ENCODE measurements at places on chromosomes 6 and 20. TPM values are rescaled to one million over a fixed set of nuclear protein-coding genes. Genes with fewer than 3 reads are reported as not detected.

DNA sequence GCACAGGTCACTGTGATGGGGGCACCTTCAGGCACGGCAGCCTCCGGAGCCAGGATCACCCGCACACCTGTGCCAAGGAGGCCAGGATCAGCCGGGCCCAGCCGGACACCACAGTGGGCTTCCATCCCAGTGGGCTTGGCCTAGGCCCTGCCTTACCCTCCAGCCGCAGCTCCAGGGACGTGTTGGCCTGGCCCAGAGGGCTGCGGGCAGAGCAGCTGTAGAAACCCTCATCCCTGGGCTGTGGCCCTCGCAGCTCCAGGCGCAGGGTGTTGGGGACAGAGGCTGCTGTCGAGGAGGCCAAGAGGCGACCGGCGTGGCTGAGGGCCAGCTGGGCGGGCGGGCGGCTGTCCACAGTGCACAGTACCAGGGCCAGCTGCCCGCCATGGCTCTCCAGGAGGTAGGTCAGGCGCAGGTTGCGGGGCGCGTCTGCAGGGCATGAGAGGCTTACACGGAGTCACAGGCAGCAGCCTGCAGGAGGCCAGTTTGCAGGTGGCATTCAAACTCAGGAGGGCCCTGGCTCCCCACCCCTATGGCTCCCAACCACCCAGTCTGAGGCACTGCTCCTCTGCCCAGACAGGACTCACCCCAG, 11.0 kb upstream of the ADAM33 start:
- no peak overlapping the region for H3K4me3 ChIP-seq
- H3K27ac ChIP-seq: no peak overlapping the region
- H3K27me3 ChIP-seq: peaks cover 2% of the 10 kb centered on the region
- no peaks in the 10 kb centered on the region for H3K36me3 ChIP-seq
- no peaks in the 10 kb centered on the region for H3K4me1 ChIP-seq
- DNase-seq: no peak

- peaks cover 15% of the 10 kb centered on the region for H3K27me3 ChIP-seq
- no peak overlapping the region for H3K4me3 ChIP-seq
- H3K4me1 ChIP-seq: peaks cover 49% of the 10 kb centered on the region
- no peaks in the 10 kb centered on the region for H3K36me3 ChIP-seq
These were observed 3.9 kb upstream of the NECAB3 start for GRCh38 chr20:33677991-33678702.

GRCh38 chr6:169746556-169746955, 4.8 kb downstream of the DYNLT2 start:
- H3K27me3 ChIP-seq: peaks cover 2% of the 10 kb centered on the region
- no peak overlapping the region for H3K27ac ChIP-seq
- peaks cover 5% of the 10 kb centered on the region for H3K36me3 ChIP-seq
- no peak for DNase-seq

- no peak overlapping the region for H3K4me3 ChIP-seq
- peaks cover 6% of the 10 kb centered on the region for H3K27me3 ChIP-seq
- DNase-seq: no peak
These were observed 73.4 kb upstream of the RNF24 start for GRCh38 chr20:4088766-4089165.

DNA sequence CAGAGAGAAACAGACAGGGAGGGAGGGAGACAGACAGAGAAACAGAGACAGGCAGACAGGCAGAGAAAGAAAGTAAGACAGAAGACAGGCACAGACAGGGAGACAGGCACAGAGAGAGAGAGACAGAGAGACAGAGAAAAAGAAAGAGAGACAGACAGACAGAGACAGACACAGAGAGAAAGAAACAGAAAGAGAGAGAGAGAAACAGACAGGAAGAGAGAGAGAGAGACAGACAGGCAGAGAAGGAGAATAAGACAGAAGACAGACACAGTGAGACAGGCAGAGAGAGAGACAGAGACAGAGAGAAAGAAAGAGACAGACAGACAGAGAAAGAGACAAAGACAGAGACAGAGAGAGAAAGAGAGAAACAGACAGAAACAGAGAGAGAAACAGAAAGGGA, 754.8 kb upstream of the DEFB115 start:
- no peaks in the 10 kb centered on the region for H3K4me1 ChIP-seq
- no peak for DNase-seq
- no peak overlapping the region for H3K27ac ChIP-seq
- H3K36me3 ChIP-seq: no peaks in the 10 kb centered on the region
- H3K27me3 ChIP-seq: no peaks in the 10 kb centered on the region
- no peak overlapping the region for H3K4me3 ChIP-seq

GRCh38 chr6:151379933-151380847, 11.2 kb downstream of the ZBTB2 start:
- DNase-seq: no peak
- no peak overlapping the region for H3K27ac ChIP-seq
- no peaks in the 10 kb centered on the region for H3K36me3 ChIP-seq
- H3K4me1 ChIP-seq: peaks cover 7% of the 10 kb centered on the region
- no peak overlapping the region for H3K4me3 ChIP-seq

DNA sequence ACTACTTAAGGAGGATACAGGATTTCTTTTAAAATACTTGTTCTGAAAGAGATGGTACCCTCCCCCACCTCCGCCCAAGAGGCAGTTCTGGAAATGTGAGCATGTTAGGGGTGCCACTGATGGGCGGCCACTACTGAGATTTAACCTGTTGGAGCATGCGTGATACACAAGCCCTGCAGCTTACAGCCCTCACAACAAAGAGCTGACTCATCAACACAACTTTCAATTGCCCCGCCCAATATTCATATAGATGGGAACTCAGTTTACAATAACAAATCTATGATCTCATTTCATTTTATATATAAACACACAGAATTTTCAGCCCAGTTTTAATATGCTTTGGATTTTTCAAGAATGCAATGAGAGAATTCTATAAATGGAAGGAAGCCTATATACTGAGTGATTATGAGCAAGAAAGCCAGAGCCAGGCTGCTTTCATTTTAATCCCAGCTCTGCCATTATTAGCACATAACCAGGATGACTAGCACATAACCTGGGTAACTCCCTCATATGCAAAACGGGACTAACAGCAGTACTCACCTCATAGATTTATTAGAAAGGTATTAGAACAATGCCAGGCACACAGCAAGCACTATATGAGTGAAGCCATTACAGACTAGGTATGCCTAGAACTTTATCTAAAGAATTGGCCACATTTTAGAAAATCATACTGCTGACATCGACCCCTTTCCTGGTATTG, 45.6 kb upstream of the IPCEF1 start:
- H3K27me3 ChIP-seq: no peaks in the 10 kb centered on the region
- no peaks in the 10 kb centered on the region for H3K36me3 ChIP-seq
- H3K4me3 ChIP-seq: no peak overlapping the region
- no peak overlapping the region for H3K27ac ChIP-seq

DNA sequence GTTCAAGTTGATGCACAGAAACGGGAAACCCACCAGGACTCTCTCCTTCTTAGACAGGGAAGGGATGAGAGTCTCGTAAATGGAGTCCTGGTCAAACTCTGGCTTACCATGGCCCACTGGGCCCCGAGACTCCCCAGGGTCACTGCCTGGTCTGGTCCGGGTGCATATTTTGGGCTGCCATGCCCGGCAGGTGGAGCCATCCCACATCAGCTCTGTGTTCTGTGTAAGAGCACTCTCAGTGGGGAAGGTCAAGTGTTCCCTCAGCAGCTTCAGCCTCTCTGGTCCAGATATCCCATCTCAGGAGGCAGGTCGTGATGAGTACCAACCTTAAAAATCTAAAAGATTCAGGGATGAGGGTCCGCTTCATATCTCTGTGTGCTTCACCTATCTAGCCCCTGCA, 138.8 kb downstream of the EDN3 start:
- no peaks in the 10 kb centered on the region for H3K27me3 ChIP-seq
- no peak overlapping the region for H3K4me3 ChIP-seq
- DNase-seq: no peak
- peaks cover 8% of the 10 kb centered on the region for H3K4me1 ChIP-seq
- no peak overlapping the region for H3K27ac ChIP-seq
- H3K36me3 ChIP-seq: no peaks in the 10 kb centered on the region

DNA sequence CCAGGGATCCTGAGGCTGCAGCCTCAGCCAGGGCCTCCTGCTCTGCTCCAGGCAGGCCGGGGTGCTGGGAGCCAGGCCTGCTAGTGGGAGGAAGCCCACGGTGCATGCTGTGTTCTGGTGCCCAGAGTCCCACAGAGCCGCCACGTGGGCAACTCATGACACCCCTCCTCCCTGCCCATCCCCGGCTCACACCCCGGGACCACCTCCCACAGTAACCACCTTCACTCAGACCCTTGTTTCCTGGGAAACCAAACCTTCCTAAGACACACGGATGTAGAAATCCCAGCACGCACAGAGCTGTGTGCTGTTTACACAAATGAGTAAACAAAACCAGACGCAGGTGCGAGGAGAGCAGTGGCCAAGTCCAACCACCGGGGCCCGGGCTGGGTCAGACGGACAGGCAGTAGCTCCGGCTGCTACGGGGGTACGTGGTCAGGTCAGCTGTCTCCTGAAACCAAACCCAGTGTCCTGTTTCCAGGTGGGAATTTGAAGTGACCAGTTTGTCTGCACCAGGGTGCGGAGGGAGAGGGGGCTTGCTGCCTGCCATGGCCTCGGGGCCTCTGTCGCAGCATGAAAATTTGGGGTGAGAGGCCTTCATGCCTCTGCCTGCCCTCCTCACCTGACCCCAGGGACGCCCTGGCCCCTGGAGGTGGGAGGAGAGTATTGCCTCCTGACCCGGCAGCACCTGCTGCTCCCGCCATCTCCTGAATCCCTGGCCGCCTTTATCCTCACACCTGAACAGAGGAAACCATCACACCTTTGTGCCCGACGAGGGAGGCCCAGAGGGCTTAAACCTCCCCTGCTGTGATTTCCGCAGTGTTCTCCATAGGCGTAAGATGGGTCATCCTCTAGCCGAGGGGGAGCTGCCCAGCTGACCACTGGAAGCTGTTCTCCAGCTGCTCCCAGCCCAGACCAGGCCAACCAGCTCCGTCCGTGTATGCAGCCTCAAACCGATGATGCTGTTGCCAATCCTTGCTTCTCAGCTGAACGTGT, 52.0 kb upstream of the SMOC2 start:
- peaks cover 2% of the 10 kb centered on the region for H3K4me1 ChIP-seq
- H3K4me3 ChIP-seq: no peak overlapping the region
- DNase-seq: no peak
- H3K36me3 ChIP-seq: no peaks in the 10 kb centered on the region
- H3K27me3 ChIP-seq: peaks cover 8% of the 10 kb centered on the region

DNA sequence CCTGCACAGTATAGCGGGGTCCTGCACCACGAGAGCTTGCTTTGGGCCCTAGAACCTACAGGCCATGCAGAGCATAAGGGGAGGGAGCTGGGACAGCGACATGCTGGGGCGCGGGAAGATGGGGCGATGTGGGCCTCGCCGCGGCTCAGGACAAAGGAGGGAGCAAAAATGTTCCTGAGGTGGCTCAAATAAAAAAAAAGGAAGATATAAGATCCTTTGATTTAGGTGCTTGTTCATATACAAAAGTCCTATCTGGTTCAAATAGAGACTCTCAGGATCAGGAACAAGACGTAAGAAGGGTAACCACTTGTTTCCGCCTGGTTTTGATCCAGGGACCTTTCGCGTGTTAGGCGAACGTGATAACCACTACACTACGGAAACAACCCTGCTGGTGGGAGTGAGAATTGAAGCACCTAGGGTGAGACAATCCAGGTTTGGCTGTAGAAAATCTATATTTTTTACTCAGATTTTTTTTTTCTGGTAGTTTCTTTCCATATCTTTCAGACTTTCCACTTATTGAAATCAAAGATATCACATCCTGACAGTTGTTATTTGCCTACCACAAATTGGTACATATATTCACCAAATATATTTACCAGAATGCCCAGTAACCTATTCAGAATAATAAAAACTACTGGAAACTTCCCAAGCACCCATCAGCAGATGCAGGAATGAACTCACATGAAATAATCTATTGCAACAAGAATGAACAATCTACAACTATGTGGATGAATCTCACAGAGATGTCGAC, 177.9 kb upstream of the ZNF184 start:
- DNase-seq: peak; percentile 73
- H3K27ac ChIP-seq: peak overlapping the region; percentile 81
- peaks cover 11% of the 10 kb centered on the region for H3K27me3 ChIP-seq
- peak overlapping the region; percentile 87 for H3K4me3 ChIP-seq
- no peaks in the 10 kb centered on the region for H3K4me1 ChIP-seq
- no peaks in the 10 kb centered on the region for H3K36me3 ChIP-seq

GRCh38 chr6:6705061-6705425, 116.5 kb downstream of the LY86 start:
- no peak overlapping the region for H3K4me3 ChIP-seq
- no peak overlapping the region for H3K27ac ChIP-seq
- no peak for DNase-seq
- peaks cover 33% of the 10 kb centered on the region for H3K4me1 ChIP-seq

DNA sequence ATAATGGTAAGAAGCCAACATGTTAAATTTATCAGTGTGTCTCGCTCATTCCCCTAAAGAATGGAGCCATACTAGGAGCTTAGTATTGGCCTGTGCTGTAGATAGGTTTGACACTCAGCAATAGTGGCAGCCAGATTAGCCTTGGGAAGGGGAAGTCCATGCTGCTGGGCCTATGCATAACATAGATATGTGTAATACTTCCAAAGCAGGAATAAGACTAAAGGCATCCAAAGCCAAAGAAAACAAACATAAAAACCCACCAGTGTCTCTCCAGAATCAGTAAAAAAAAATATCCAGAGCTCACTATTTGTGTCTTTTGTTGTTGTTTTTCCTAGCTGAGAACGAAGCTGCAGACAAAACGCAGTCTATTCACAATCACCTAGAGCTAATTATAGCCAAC, 104.2 kb upstream of the STXBP5 start:
- H3K27ac ChIP-seq: no peak overlapping the region
- no peaks in the 10 kb centered on the region for H3K36me3 ChIP-seq
- no peaks in the 10 kb centered on the region for H3K4me1 ChIP-seq
- H3K4me3 ChIP-seq: no peak overlapping the region

- H3K27ac ChIP-seq: no peak overlapping the region
- no peaks in the 10 kb centered on the region for H3K36me3 ChIP-seq
- no peaks in the 10 kb centered on the region for H3K4me1 ChIP-seq
- H3K27me3 ChIP-seq: no peaks in the 10 kb centered on the region
These were observed 644.5 kb upstream of the HS3ST5 start for GRCh38 chr6:114987281-114987680.

- peaks cover 9% of the 10 kb centered on the region for H3K4me1 ChIP-seq
- no peak for DNase-seq
- no peak overlapping the region for H3K27ac ChIP-seq
These were observed 55.7 kb upstream of the HDGFL1 start for GRCh38 chr6:22513667-22514066.

The HSPA1L gene
- total RNA-seq: 2.5 TPM

The SLC4A11 gene
- 27.2 TPM for total RNA-seq

The SNX21 gene
- total RNA-seq: 10.2 TPM

The FNDC11 gene
- total RNA-seq: 9.3 TPM

The TFAP2C gene
- 35.3 TPM for total RNA-seq

The PSMB9 gene
- not detected for total RNA-seq

Measured in glutamatergic neuron (in vitro differentiated cells).